Muscle of leg (tissue), 16 donors: ENCODE measurements at places on chromosomes 13 and 19.

GRCh38 chr13:109357751-109358471 is 428.5 kb downstream of the IRS2 start:
- no peak for DNase-seq
- no peaks in the 10 kb centered on the region for H3K36me3 ChIP-seq
- no peak overlapping the region for H3K27ac ChIP-seq
- no peaks in the 10 kb centered on the region for H3K4me1 ChIP-seq
- no peaks in the 10 kb centered on the region for H3K27me3 ChIP-seq

DNA sequence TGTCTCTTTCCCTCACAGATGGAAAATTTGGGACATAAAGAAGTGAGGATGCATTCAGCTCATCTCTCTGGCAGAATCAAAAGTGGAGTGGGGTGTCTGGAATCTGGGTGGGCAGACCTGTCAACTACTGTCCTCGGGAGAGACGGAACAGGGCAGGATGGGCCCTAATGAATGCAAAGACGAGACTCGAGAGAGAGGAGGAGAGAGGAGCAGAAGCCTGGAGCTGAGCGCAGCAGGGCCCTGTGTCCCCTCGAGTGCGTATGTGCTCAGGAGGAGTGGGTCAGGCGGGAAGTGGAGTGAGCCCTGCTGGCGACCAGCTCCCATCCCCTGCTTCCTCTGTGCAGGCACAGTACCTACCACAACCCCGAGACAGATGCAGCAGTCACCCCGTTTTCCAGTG is 78.9 kb downstream of the TEX29 start:
- H3K4me3 ChIP-seq = no peak overlapping the region
- DNase-seq = no peak
- H3K27me3 ChIP-seq = peaks cover 8% of the 10 kb centered on the region

GRCh38 chr13:106367361-106367971 is 168.0 kb downstream of the EFNB2 start:
- no peaks in the 10 kb centered on the region for H3K36me3 ChIP-seq
- no peaks in the 10 kb centered on the region for H3K27me3 ChIP-seq
- H3K4me1 ChIP-seq = no peaks in the 10 kb centered on the region
- no peak for DNase-seq
- no peak overlapping the region for H3K27ac ChIP-seq
- H3K4me3 ChIP-seq = no peak overlapping the region

- H3K27me3 ChIP-seq = no peaks in the 10 kb centered on the region
- H3K27ac ChIP-seq = no peak overlapping the region
- H3K4me3 ChIP-seq = no peak overlapping the region
- no peaks in the 10 kb centered on the region for H3K4me1 ChIP-seq
These were observed 57.5 kb downstream of the RAP2A start for GRCh38 chr13:97491452-97491851.

- H3K4me1 ChIP-seq = no peaks in the 10 kb centered on the region
- H3K27ac ChIP-seq = no peak overlapping the region
- no peak overlapping the region for H3K4me3 ChIP-seq
- no peaks in the 10 kb centered on the region for H3K27me3 ChIP-seq
- H3K36me3 ChIP-seq = no peaks in the 10 kb centered on the region
These were observed 89.3 kb downstream of the SLAIN1 start for GRCh38 chr13:77786695-77787287.

GRCh38 chr19:9296336-9296735 is 13.3 kb downstream of the ZNF699 start:
- DNase-seq = no peak
- H3K36me3 ChIP-seq = peaks cover 42% of the 10 kb centered on the region
- no peaks in the 10 kb centered on the region for H3K27me3 ChIP-seq

- peak within 1 kb of the TSS; percentile 79 for H3K27ac ChIP-seq
- no peak within 1 kb of the TSS for H3K4me3 ChIP-seq
- no peak for DNase-seq
These were observed at the start of gene RINL for GRCh38 chr19:38877781-38878574. Gene RINL, minus strand, starts transcription at chr19:38878275. Its CDS starts 1,533 bp downstream, at chr19:38876742.

DNA sequence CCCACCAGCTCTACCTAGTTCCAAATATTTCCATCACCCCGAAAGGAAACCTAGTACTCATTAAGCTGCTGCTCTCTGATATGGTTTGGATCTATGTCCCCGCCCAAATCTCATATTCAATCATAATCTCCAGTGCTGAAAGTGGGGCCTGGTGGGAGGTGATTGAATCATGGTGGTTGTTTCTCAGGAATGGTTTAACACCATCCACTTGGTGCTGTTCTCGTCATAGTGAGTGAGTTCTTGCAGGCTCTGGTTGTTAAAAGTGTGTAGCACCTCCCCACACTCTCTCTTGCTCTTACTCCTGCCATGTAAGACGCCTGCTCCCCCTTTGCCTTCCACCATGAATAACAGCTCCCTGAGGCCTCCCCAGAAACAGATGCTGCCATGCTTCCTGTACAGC is 43.4 kb upstream of the MED4 start:
- no peaks in the 10 kb centered on the region for H3K4me1 ChIP-seq
- H3K27me3 ChIP-seq = no peaks in the 10 kb centered on the region
- no peak overlapping the region for H3K27ac ChIP-seq
- no peak for DNase-seq
- H3K4me3 ChIP-seq = no peak overlapping the region
- H3K36me3 ChIP-seq = no peaks in the 10 kb centered on the region

DNA sequence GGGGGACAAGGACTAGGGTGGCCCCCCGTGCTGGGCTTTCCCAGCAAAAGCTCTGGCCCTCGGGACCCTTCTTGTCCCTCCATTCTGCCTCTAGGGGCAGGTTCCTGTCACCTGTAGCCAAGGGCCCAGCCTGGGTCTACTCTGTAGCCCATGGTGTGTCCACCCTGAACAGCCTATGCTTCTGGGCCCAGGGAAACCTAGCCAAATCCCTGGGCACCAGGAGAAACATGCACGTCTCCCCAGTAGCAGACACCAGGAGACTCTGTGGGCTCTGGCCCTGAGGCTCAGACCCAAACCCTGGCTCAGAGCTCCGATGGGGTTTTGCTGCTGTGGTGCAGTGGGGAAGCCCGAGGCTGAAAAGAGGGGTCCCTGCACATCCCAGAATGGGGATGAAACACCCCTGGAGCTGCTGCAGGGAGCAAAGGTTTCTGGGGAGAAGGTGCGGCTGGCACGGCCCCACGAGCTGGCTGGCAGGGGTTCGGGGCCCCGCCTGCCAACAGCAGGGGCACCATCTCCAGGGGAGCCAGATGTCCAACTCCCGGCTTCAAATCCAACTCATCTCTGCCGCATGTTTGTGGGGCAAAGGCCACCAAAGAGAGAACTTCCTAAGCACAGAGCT is 18.2 kb downstream of the CEBPG start:
- DNase-seq = no peak
- no peak overlapping the region for H3K4me3 ChIP-seq
- H3K27ac ChIP-seq = no peak overlapping the region
- no peaks in the 10 kb centered on the region for H3K27me3 ChIP-seq
- peaks cover 95% of the 10 kb centered on the region for H3K4me1 ChIP-seq
- H3K36me3 ChIP-seq = peaks cover 8% of the 10 kb centered on the region
